Mesenteric fat pad (tissue), 1 donor: ENCODE measurements at places on chromosomes 3 and 15. TPM values are rescaled to one million over a fixed set of nuclear protein-coding genes. Genes with fewer than 3 reads are reported as not detected.

DNA sequence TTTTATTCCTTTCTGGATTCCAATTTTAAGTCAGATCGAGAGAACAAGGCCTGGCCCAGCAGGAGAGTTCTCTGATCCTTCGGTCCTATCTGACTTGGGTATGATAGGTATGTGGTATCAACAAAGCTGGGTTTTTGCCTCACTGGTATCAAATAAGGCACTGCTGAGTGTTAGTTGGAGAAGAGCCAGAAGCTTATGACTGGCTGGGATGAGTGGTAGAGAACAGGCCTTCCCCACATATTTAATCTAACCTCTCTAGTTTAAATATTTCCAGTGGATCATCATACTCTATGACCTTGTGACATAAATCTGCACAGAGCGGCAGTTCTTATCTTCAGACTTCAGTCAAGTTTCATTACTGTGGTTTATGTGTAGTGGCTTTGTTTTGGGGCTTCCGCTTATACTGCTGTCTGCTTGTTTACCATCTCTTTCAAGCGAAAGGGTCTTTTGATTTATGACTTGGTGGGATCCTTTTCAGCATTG is 164.5 kb downstream of the PTPRG start:
- DNase-seq: no peak

- no peak for DNase-seq
These were observed 53.0 kb upstream of the CTDSPL start for GRCh38 chr3:37808656-37809055.

Gene MESP2
- 0.96 TPM for total RNA-seq

Gene ALS2CL
- 8.4 TPM for total RNA-seq

- no peak for DNase-seq
These were observed 40.3 kb upstream of the TSC22D2 start for GRCh38 chr3:150367757-150368156.

DNA sequence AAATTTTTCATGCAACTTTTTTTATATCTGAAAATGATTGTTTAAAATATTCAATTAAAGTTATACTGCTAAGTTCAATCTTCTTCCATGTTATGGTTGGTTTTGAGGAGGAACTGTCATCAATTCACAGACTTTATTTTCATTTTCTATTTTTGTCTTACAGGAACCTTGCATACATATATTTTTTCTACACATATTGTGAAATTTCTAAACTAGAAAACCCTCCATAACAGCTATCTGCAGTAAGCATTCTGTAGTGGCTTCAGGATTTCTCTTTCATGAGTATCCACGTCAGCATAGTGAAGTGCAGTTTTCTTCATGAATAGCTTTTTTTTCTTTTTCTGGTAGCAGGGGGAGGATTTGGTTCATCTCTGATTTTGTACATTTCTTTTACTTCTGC is 48.2 kb downstream of the ATR start:
- no peak for DNase-seq

DNA sequence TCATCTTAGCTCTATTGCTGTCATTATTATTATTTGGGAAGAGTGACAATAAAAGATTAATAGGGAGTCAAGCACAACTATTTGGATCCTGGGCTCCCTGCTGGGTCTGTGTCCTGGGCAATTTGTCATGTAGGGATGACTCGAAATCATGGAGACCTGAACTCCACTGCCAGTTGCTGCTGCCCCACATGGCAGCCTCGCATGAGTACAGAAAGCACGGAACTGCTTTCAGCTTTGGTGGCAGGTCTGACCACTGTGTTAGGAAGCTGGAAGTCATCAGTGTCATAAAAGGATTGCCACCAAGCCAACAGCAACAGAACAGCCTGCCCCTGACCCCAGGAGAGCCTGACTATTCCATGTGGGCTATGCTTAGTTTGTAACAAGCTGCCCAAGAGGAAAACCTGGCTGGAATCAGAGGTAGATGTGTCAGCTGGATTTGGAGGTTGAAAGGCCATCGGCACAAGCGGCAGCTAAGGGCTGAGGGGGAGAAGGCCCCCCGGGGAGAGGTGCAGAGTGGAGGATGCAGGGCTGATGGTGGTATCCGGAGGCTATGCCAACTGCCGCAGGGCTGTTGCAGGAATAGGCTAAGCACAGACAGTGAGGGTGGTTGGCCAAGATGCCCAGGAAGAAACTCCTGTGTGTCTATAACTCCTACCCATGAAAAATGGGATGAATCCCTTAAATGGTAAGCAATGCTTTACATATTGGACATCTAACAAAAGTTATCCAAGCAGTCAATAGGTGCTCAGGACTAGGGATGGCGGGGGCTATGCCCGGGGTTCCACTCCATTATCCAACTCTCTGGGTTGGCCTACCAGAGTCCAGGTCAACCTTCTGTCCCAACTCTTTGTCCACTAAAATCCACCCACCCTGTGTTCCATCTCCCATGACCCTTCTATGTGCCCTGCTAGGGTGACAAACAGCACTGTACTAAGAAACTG is 291.6 kb downstream of the ADAMTS17 start:
- peak; percentile 68 for DNase-seq

DNA sequence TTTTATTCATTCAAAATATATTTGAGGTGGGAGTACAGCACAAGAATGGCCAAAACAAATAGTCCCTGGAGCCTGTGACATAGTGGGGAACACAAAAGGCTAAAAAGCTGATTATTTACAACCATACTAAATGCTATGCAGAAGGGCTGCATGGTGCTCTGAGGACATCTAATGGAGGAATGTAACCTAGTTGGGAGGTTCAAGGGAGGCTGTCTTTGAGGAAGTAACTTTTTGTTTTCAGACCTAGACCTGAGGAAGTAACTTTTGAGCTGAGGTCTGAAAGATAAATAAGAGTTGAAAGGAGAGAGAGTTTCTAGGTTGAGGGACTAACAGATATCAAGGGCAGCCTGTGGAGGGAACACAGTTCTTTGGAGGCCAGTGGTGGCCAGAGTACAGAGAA is 34.8 kb upstream of the RASA2 start:
- DNase-seq: no peak

DNA sequence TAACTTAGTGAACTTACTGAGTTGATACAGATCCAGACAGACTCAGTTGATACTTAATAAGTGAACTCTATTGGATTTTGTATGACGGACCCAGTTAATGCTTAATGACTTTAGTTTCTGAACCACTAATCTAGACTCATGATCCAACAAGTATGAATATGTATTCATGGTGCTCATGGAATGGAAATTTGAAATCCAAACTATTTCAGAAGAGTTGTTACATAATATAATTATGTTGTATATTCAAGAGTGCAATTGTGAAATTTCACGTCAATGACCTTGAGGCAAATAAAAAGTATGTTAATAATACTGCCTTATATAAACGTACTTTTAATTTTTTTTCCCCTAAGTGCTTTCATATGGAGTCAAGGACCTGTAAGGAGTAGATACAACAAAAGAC is 78.8 kb downstream of the THRB start:
- DNase-seq: no peak

GRCh38 chr15:73001840-73002239 is 50.4 kb upstream of the NEO1 start:
- DNase-seq: no peak

DNA sequence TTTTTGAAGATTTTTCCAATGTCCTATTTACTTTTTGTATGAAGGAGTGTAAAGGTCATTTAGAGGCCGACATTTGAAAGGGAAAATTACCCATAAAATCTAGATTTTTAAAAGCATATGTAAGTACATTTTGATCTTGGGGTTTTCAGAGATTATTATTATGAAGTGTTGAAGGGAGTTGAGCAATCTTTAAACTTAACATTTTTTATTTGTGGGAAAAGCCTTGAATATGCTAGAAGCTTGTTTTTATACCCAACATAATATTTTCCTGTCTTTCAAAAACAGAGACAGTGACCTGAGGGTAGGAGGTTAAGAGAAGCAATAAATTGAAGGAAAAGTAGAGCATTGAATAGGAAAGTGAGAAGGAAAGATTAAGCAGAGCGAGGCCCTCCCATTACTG is 85.7 kb downstream of the SLMAP start:
- DNase-seq: no peak

Gene TCAIM
- 19.9 TPM for total RNA-seq

Gene CSTA
- total RNA-seq: 28.7 TPM
